ENCODE measurements at places on chromosomes 6 and 20.

DNA sequence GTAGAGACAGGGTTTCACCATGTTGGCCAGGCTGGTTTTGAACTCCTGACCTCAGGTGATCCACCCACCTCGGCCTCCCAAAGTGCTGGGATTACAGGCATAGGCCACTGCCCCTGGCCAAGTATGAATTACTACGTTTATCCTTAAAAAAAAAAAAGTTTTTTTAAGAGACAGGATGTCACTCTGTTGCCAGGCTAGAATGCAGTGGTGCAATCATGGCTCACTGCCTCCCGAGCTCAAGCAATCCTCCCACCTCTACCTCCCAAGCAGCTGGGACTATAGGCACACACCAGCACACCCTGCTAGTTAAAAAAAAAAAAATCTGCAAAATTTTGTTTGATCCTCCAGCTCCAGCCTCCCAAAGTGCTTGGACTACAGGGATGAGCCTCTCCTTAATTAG, 23.1 kb downstream of the IYD start:
- DNase-seq = no peak

- DNase-seq = no peak
These were observed 30.9 kb upstream of the TULP1 start for GRCh38 chr6:35543459-35544193.

DNA sequence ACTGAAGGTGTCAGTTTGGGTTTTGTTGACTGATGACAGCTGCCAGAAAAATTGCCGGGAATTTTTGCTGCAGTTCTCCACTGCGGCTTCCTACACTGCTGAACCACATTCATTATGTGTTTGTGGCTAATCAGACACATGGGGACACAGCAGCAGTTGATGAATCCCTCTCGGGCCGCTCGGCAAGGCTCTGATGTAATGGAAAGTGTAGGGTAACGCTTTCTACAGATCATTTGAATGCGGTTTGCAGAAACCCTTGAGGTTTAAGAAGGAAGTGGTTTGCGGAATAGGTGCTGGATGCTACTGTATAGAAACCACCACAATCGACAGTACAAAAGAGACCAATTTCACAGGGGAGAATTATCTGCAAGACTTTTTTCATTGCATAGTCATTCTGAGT, 138.7 kb upstream of the SASH1 start:
- DNase-seq = no peak

GRCh38 chr6:107125771-107126170, 10.5 kb upstream of the BEND3 start:
- no peak for DNase-seq

DNA sequence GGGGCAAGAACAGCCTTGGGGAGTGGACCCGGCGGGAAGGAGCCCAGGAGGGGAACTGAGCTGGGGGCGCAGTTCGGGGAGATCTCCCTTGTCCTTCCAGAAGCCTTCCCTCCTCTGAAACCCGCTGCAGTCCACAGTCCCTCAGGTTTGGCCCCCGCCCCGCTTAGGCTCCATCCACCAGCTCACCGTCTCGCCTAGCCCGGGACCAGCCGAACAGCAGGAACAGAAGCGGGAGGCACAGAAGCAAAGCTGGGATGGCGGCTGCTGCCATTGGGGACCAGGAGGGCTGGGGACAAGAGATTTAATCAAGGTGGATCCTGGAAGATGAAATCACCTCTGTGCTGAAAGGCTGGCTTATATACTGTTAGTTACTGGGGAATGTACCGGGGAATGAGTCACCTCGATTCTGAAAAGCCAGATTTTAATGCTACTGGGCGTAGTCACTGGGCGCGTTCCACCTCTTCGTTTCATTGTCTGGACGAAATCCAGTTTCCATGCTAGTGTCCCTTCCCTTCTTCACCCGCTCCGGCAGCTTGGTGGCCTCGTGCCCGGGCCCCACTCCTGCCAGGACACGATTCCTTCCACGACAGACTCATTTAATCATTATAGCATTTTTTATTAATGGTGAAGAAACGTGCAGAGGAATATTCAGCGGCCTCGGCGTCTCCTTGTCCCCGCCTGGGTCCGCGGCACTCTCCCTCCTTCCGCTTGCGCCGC, at the start of gene RAET1L:
Gene RAET1L (minus strand): TSS at position 332 of the 717 bp plus-strand sequence. CDS start 61 bp downstream, at position 271.
- DNase-seq = no peak

- DNase-seq = no peak
These were observed 267.1 kb upstream of the JAG1 start for GRCh38 chr20:10940941-10941340.

DNA sequence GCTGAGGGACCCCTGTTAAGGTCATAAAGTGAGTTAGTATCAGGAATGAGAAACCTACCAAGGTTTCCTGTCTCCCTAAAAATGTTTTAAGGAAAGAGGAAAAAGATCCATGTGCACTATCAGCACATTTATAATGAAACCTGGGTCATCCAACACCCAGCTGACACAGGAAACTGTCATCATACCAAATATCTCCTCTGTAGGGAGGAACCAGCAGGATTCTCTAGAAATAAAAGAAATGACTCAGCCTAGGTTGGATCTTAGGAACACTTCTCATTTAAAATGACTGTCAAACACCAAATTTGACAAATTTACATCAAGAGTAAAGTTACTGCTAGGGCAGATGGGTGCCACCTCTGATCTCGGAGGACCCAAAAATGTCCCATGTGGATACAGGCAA, 21.7 kb downstream of the GFOD1 start:
- DNase-seq = no peak

DNA sequence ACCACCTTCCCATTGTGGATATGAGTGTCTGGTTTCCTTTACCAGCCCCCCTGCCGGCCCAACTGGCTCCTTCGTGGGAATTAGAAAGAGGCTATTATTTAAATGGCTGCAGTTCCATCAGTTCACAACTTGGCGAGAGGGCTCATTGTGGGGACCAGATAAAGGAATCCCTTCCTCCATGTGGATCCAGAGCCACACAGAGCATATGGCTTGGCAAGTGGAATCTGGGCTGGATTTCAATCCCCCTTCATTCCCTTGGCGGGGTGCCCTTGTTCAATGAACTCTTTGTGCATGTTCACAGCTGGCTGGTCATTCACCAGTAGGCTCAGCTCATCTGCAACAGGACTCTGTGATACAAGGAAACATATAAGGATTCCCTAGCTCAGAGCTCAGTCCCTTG, 140.6 kb downstream of the OPN5 start:
- no peak for DNase-seq

GRCh38 chr6:98880486-98880885, 46.1 kb downstream of the POU3F2 start:
- DNase-seq = no peak

- DNase-seq = no peak
These were observed 38.1 kb upstream of the NOX3 start for GRCh38 chr6:155493694-155494143.

- DNase-seq = no peak
These were observed 242.9 kb downstream of the FOXA2 start for GRCh38 chr20:22341508-22341907.

GRCh38 chr6:79922018-79922417, 25.3 kb downstream of the ELOVL4 start:
- no peak for DNase-seq

DNA sequence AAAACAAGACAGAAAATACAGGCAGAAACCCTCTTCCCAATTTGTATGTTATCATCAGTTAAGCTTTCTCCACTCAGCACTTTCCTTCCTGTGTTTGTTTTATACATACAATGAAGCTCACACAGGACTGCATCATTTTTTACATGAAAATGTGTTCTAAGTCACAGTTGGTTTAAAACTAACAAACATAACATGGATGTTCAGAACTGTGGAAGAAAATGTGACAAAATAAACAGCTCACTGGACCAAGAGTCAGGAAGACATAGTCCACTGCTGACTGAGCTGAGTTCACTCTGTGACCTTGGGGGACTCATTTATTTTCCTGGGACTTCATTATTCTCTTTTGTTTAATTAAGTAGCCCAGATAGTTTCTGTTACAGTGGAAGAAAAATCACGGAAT, 331.5 kb downstream of the SYNE1 start:
- DNase-seq = no peak

DNA sequence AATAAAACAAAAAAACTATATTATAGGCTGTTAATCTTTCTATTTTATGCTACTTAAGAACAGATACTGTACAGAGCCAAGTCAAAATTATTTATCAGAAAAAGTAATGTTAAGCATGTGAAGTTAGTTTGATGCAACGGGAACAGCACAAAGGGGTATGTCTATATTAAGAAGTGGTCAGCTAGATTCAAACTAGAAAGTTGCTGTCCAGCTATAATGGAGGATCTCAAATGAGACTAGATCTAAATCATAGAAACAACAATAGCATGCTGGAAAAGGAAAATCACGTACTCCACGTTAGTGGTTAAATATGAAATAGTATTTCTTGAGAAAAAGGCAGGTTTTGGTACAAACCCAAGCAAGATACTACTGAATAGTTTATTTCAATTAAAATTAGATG, 1124.0 kb downstream of the GRIK2 start:
- no peak for DNase-seq

DNA sequence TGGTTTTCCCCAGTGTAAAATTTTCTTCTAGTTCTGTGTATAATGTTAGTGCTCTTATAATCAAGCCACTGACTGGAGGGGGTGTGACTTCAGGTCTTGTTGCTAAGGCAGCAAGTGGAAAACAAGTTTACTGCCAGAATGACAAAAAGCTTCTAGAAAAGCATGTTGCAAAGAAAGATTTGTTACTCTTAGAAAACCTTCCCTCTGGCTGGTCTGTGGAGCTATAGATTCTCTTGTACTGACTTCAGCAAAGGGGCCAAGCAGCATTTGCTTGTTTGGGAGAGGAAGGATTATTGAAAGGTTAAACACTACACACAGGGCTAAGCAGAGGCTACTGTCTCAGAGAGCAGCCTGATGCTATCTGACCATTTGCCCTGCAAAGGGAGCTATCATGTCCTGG, 288.8 kb downstream of the BTBD9 start:
- no peak for DNase-seq

GRCh38 chr6:157787080-157787479, 36.0 kb upstream of the SNX9 start:
- no peak for DNase-seq

- no peak for DNase-seq
These were observed 49.0 kb downstream of the PPP1R14C start for GRCh38 chr6:150191809-150192208.

GRCh38 chr6:118843685-118844390, 50.1 kb upstream of the ASF1A start:
- DNase-seq = no peak

GRCh38 chr20:18858816-18859215, 45.2 kb downstream of the SCP2D1 start:
- no peak for DNase-seq

GRCh38 chr6:3499603-3500002, 42.8 kb upstream of the SLC22A23 start:
- no peak for DNase-seq

DNA sequence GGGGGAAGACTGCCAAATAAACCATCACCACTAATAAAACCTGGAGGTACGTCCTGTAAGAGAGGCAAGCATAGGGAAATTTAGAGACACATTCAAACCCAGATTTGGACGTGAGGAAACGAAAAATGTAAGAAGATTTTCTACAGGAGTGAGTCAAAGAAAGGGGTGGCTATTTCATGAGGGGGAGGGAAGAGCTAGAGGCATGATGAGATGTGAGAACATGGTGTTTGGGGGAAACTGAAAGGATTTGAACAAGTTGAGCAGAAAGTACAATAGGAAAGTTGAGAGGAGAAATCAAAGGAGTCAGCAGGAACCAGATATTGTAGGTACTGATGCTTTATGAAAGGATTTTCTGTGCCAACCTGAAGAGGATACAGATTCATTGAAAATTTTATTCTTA, 179.1 kb upstream of the HS3ST5 start:
- DNase-seq = no peak

GRCh38 chr20:53382263-53382844, 211.3 kb downstream of the ZNF217 start:
- DNase-seq = no peak

DNA sequence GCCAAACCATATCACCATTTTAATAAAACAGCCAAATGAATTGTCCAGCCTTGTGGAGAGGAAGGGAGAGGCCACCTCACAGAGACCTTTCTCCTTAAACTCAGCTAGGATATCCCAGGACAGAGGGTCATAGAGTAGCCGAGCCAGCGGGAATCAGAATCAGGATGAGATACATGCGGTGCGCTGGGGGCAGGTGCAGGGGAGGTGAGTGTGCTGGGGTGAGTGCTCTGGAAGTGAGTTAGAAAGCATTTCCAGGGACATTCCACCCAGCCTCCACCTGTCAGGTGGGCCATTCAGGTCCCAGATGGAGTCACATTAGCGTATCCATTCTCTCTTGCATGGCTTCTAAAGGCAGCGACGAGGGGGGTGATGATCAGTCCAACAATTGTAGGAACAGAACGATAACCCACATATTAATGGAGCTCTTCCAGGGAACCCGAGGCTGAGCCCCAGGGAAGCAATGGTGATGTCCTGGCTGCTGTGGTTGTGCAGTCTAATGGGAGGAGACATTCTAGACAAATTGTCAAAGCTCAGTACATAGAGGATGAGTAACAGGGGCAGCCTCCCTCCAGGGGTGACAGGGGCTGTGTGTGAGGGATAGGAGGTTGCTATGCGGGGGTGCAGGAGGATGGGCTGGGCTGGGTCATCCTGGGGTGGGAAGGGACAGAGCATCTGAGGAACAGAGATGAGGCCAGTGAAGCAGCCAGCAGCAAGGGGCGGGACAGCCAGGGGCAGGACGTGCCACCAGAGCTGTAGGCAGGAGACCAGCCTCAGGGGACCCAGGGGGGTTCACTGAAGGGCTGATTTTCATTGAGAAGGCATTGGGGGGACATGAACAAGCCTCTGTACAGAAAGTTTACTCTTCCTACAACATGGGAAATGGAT, 88.7 kb upstream of the FRMD1 start:
- no peak for DNase-seq

DNA sequence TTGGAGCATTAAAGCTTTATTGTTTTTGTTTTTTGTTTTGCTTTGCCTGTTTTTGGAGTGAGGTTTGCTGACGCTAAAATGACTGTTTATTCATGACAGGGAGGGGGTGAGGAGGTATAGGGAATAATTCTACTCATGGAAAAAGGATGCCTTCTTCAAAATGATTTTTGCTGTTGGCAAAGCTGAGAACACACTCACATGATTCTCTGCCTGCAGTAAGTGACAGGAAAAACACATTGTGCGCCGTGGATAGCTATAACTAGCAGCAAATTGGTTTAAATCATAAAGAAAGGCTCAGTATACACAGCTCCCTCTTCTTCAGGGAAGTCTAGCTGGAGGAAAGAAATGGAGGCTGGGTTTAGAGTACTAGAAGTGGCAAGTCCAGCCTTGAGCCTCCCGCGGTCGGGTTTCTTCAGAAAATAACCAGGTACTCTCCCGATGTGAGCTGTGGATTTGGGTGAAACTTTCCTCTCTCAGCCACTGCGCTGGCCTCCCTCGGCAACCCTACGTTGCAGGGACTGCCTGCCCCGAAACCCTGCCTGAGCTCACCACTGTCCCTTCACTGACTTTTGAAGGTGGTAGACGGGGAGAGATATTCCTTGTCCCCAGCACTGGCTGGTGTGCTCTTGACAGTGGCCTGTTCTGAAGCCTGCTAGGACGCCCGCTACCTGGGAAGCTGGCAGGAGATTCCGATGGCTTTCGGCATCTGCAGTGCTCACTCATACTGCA, 278.2 kb downstream of the NRN1 start:
- DNase-seq = no peak

DNA sequence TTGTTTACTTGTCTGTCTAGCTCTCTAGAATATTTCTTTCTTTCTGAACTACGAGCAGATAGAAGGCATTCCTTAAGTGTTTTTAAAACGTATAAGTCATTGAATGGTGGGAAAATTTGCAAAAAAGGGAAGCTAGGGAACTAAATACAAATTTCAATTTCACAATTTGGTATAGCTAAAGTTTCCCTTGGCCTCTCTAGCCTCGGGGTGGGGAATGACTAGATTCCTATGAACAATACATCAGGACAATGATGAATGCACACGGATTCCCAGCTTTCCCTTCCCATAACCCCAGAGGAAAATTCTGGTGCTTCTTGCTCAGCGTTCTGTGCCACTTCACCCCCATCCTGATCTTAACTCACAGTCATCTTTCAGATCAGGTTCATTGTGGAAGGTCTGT, 113.3 kb upstream of the ASF1A start:
- DNase-seq = no peak

Data from stimulated activated CD8-positive, alpha-beta memory T cell treated with anti-CD3 and anti-CD28 coated beads, Interleukin-4, amount 100 ng/mL, for 1 hour (primary cell).